Body of pancreas (tissue), 4 donors: ENCODE measurements at places on chromosomes 7 and 10. TPM values are rescaled to one million over a fixed set of nuclear protein-coding genes. Genes with fewer than 3 reads are reported as not detected.

DNA sequence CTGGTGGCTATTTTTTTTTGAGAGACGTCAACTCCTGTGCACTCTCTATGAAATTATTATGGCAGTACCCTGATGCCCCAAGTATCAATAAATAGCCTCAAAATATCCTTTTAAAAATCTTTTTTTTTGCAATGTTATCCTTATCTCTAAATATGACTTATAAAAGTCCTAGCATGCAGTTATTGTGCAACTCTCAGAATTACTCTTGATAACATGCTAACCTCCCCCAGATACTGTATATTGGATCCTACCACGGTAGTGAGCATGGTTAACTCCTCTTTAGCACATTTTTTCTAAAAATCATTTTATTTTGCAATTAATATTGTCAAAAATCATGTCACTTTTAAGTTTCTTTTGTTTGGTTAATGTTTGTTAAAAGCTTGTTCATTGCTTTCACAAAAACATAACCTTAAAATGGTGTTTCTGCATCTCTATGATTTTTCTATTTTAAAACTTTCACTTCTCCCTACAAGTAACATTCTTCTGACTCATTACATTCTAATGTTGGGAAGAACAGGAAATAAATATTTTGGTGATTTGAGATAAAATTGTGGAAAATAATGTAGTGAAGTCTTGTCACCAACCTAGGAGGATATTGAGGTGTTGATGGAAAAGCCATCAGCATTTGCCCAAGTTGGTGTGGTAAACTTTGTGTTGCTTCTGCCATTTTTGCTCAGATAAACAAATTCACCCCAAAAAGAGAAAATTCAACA is 42.1 kb upstream of the ADRA2A start:
- no peak for DNase-seq

GRCh38 chr10:10869592-10869991 is 148.1 kb upstream of the CELF2 start:
- DNase-seq = no peak

- no peak for DNase-seq
These were observed 49.4 kb downstream of the CXCL12 start for GRCh38 chr10:44335330-44336021.

- DNase-seq = peak; percentile 46
These were observed 598 bp upstream of the AMZ1 start for GRCh38 chr7:2687338-2687869.

Gene MYH16
- under 0.01 TPM for total RNA-seq

GRCh38 chr10:24449321-24449740 is 240.4 kb downstream of the KIAA1217 start:
- no peak for DNase-seq

GRCh38 chr10:12418725-12419261 is 69.4 kb downstream of the CAMK1D start:
- no peak for DNase-seq

GRCh38 chr7:101705331-101705730 is 76.2 kb upstream of the MYL10 start:
- no peak for DNase-seq

GRCh38 chr10:36789974-36790373 is 335.4 kb upstream of the ANKRD30A start:
- DNase-seq = no peak

Gene PRSS37
- total RNA-seq = not detected

DNA sequence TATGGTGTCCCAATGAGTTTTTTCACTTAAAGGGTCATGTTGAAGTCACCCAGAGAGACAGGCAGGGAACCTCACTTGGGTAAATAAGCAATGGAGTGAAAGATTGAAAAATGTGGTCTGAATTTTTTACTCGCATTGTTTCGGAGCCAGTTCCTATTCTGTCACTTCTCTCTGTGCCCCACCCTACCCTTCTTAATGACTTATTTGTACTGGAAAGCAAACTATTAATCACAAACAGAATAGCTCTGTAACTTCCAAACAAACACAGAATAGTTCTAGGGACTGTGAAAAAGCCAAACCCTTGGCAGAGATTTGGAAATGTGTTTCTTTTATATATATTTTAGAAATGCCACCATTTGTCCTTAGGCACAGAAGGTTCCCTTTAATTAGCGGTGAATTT is 76.0 kb downstream of the LRMDA start:
- no peak for DNase-seq

DNA sequence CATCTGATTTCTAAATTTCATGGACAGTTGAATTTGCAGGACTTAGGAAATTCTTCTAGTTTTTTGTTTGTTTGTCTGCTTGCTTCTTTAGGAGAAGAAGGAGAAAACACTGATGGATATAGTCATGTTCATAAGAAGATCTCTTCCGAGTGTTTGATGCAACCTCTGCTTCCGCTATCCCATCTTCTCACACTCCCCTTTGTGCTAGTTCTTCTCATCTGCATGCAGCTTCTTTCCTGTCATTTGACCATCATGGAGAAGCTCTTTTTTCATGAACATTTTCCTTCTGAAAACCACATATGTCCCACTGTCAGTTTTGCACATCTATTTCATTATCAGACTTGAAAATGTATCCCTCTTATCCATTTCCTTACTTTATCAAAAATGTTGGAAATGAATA is 346.9 kb upstream of the PRKCQ start:
- DNase-seq = no peak

DNA sequence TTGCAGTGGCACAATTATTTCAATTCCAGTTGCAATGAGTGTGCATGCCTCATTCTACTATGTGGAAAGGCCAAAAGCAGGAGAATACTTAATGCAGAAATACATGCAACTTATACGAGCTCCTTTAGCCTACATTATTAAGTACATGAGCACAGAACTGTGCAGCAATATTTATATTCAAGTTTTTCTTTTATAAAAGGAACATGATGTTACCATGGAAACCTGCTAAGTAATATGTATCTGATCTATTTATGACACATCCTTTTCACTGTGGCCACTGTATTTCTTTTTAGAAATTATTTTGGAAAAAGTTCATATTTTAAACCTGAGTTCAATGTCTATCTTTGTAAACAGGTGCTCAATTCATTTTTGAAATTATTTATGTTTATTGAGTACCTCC is 88.9 kb downstream of the ELAPOR2 start:
- no peak for DNase-seq

Gene GIMAP1
- 0.99 TPM for total RNA-seq

Gene LEP
- 72.8 TPM for total RNA-seq

DNA sequence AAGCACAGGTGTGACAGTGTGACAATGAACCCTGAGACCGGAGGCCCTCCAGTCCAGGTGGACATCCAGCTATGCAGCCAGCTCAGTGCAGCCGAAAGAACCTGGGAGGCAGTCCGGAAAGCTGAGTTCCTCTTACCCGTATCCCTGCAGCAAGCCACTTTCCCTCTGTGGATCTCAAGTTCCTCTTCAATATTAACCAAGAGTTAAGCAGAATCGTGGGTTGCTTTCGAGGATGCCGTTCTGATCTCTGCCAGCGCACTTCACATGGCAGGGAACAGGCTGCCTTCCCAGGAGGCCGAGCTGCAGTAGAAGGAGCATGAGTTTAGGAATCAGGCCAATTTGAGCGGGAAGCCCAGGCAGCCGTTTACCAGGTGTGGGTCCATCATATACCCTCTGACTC is 591.6 kb downstream of the SDK1 start:
- DNase-seq = no peak

Gene THSD7A
- 7.0 TPM for total RNA-seq

Gene INSYN2A
- not detected for total RNA-seq

DNA sequence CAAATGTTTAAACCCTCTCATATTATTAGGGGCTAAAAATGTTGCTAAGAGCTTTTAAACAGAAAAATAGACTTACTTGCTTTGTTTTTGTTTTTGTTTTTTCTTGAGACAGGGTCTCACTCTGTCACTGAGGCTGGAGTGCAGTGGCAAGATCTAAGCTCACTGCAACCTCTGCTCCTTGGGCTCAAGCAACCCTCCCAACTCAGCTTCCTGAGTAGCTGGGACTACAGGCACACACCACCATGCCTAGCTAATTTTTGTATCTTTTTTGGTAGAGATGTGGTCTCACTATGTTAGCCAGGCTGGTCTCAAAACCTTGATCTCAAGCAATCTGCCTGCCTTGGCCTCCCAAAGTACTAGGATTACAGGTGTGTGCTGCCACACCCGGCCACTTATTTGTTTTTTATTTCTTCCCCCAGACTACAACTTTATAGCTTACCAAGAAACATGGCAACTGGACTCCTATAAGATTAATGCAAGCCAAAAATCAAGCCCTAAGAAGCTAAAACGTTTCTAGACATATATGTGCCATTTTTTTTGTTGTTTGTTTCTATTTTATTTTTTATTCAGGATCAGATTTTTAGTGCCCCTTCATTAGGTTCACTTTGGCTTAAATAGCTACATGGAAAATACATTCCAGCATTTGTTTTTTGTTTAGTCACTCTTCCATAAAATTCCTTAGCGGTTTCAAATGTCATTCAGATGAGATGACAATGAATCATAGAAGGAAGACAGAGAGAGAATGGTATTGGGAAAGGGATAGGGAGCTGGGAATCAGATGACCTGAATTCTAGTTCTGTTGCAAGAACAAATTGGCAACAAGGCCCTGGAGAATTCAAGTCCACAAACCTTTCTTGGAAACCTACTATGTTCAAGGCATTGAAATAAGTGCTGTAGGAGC is 163.4 kb upstream of the MKLN1 start:
- DNase-seq = no peak

GRCh38 chr10:113822174-113822573 is 31.7 kb downstream of the DCLRE1A start:
- no peak for DNase-seq

DNA sequence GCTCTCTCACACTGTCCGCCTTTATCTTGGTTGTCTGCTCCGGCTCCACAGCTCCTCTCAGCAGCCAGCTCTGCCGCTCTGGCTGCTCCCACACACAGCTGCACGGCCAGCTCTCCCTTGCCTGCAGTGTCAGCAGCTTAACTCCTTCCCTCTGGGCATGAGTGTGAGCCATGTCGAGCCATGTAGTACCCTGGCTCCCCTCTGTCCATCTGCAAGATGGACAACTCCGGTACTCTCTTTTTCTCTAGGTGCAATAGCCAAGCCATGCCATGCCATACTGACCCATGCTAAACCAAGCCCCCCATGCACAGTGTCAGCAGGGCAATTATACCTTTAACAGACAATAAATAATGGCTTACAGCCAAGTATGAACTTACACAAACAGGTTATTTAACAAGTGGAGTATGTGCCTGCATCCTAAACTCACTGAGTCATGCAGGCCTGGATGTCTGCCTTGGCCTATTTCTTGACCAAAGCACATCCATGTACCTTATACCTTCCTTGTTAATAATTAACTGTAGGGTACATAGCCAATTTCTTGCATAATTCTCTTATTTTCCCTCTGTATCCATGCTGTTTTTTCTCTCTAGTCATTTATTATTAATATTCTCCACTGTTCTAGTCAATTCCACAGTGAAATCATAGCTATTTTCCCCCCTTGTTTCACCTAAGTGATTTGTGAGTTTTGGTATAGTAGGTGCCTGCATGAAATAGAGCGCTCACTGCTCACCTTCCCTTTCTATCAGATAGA is 170.9 kb downstream of the CDK14 start:
- DNase-seq = peak; percentile 91

Gene ELAPOR2
- total RNA-seq = 6.0 TPM

Gene EBLN1
- total RNA-seq = not detected

Gene VSIR
- total RNA-seq = 14.8 TPM

- DNase-seq = no peak
These were observed 191.7 kb upstream of the IMMP2L start for GRCh38 chr7:111753968-111754367.

DNA sequence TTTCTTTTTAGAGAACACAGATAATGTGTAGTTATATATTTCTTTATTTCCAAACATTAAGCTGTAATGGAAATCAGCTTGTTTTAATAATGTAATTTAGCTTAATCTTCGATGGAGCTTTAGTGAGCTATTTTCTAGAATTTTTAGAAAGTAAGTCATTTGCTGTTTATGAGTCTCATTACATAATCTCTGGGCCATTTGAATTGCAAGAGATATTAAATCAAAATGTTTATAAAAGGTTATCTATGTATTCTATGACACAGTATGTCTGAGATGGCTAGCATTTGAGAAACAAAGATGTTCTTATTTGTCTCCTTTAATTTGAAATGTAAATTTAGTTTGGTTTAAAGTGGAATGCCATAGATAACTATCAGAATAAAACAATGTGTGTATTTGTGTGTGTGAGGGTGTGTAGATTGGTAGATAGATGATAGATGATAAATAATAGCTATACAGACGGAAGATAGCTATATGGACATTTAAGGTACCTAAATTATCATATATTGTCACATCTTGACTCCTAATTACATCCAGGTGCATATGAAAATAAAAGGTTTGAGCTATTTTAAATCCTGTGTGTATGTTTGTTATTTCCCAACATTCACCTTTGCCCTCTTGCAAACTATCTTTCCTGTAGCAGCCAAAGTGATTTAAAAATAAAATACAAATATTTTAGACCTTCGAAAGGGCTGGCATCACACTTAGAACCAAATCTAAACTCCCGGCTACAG is 478.0 kb upstream of the KLF6 start:
- DNase-seq = no peak

GRCh38 chr10:22801785-22802184 is 87.4 kb upstream of the PIP4K2A start:
- no peak for DNase-seq

Gene NPC1L1
- total RNA-seq = 0.52 TPM

Gene METTL27
- total RNA-seq = 2.1 TPM

Gene HGF
- 6.9 TPM for total RNA-seq

- no peak for DNase-seq
These were observed 93.1 kb downstream of the LRGUK start for GRCh38 chr7:134220236-134220635.

- DNase-seq = no peak
These were observed 53.8 kb upstream of the EGR2 start for GRCh38 chr10:62869958-62870357.

DNA sequence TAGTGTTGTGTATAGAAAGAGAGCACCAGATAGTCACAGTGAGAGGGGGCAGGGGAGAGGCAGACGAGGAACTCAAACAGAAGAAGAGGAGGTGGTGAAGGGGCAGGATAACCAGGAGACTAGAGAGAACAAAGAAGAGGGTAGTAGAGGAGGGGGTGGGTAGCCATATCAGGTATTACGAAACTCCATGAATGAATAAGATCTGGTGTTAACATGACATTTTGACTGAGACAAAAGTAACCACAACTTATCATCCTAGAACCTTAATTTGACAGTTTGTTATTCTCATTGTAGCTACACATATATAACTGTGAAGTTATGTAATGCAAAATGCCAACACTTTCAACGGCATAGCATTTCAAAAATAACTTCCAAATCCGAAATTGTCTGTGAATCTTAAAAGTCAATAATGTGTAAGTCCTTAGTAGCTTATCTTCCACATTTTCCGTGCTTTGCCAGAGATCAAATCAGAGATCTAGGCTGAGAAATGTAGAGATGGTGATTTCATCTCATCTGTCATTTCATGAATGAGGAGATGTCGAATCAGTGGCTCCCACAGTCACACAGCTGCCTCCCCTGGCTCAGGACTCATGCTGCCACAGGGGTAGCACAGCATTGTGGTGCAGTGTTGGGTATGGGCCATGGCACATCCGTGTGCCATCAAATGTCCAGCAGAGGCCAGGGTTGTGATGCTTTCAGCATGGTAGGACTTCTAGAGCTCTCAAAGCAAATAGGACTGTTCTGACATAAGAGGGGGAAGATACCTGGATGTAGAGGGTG is 202.1 kb downstream of the HECW1 start:
- no peak for DNase-seq

Gene CHAT
- not detected for total RNA-seq
